Activated CD8-positive, alpha-beta memory T cell treated with anti-CD3 and anti-CD28 coated beads for 24 hours (primary cell): ENCODE measurements at places on chromosomes 3 and 15.
A peak's percentile ranks its signal among the peaks of the same experiment; 100 is the strongest.

DNA sequence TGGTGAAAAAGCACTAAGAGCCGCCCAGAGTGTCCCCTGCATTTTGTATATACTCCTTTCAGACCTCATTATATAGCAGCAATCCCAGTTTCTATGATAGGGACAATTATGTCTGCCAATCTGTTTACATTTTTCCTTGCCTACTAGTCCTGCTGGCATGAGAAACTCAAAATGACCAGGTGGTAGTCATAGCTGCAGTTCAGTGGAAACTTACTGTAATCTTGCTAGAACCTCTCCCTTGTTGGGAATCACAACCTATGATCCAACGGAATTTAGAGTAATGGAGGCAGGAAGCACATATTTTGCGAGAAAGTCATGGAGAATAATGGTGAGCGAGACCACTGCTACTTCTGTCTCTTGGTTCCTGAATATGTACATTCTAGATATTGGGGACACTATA is 28.6 kb upstream of the MINAR1 start:
- DNase-seq = no peak

DNA sequence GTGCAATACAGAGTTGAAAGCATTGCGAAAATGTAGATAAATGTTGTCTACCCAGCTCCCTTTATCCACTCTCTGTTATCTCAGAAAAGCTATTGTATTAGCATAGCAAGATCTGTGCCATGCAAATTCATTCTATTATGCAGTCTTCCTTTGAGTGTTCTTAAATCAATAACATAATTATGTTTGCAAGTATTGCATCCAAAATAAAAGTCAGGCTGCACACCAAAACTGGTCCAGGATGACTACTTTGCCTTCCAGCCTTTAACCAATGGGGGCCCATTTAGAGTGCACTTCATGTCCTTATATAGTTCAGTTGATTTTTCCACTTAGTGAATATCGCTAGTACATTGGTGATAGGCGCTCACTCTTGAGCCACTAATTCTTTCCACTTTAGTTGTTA is 107.4 kb upstream of the MLF1 start:
- no peak for DNase-seq

DNA sequence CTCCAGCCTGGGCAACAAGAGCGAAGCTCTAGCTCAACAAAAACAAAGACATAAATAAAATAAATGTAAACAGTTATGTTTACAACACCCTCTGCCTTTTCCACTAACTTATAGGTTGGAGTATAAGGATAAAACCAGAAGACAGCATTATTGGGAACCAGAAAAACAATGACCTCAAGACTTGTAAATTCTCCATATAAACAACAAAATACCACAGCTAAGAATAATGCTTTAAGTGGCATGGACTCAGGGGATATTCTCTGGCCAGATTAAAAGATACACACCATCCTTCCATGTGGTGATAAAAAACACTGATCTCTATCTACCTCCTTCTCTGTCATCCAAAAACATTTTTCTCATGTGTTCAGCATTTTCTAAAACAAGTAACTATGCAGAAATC is 500.6 kb downstream of the MAGI1 start:
- no peak for DNase-seq

- no peak for DNase-seq
Observed at GRCh38 chr3:29618395-29619282, 337.8 kb downstream of the RBMS3 start.

GRCh38 chr3:46012246-46012645 is 15.0 kb downstream of the XCR1 start:
- DNase-seq = no peak

GRCh38 chr3:143122089-143122430 is 2.5 kb downstream of the CHST2 start:
- DNase-seq = no peak

GRCh38 chr15:89177633-89178306 is 43.6 kb downstream of the RLBP1 start:
- DNase-seq = peak; percentile 79

GRCh38 chr15:100919481-100920405 is 586 bp downstream of the LRRK1 start:
- DNase-seq = peak; percentile 68

GRCh38 chr3:110016235-110016815 is 679.0 kb upstream of the DPPA4 start:
- DNase-seq = no peak

DNA sequence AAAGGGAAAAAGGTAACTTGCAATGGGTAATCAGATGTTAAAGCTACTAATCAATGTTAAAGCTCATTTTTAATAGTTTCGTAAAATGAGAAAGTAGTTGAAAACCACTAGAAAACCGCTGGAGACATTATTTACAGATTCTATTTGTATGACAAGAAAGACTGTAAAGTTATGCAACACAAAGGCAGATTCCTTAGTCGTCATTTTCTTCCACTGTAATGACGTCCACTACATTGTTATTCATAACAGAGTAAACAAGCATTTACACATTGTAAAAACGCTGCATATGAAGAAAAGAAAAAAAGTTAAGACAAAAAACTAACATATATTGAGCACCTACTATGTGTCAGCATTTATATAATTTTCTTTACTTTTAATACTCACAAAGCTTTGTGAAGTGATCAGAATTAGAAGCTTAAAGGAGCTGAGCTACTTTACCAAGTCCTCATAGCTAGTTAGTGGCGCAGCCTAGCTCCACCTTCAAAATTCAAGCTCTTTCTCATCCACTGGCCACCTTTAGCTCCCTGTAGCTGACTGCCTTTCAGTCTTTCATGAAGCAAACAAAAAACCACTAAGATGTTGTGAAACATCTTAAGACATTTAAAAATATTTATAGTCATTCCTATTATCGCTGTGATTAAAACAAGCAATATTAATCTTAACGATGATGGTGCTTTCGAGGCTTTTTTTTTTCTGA is 100.1 kb upstream of the CDIN1 start:
- DNase-seq = no peak

DNA sequence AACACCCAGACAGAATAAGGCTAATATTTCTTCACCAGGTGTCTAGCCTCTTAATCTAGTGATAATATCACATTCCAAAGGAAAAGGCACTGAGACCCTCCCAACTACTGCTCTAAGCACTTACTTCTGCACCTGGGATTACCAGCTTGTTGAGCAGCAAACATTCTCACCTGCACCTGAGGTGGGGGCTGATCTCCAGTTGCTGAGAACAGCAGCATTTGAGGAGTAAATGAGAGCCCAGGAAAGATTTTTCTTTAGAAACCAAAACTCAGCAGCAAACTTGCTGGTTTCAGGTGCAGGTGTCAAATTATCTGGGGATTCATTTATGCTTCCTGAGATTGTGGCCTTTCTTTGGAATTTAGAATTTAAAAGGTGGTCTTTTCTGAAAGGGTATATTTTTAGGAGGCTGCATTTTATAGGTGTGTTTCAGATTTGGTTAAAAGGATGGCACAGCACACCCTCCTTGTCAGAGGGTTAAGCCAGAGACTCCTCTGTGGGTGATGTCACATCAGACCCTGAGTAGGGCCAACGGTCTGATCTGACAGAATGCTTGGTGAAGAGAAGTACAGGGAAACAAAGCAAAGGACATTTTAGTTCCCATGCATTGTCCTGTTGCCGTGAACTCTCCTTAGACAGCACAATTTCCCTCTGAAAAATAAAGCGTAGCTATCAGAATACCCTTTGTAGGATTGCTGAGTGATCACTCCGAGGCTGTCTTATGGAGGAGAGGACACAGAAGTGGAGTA is 411.0 kb upstream of the ATP11B start:
- no peak for DNase-seq

- DNase-seq = no peak
Observed at GRCh38 chr15:44492040-44492439, 44.9 kb upstream of the EIF3J start.

DNA sequence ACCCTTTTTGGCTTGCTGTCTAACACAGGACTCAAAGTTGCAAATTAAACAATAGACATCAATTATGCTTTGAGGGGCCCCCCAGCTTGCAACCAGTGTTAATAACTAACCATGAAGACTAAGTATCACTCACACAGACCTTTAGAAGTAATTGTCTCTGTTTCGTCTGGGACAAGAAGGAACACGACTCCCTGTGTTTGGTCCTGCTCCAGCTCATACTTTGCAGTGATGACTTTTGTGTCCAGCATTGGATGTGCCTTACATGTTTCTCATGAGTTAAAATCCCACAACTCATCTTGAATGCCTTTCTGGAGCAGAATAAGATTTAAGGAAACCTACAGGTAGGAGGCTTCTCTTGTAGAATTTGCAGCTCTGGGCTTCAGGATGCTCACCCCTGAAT is 53.1 kb downstream of the GMNC start:
- DNase-seq = no peak

DNA sequence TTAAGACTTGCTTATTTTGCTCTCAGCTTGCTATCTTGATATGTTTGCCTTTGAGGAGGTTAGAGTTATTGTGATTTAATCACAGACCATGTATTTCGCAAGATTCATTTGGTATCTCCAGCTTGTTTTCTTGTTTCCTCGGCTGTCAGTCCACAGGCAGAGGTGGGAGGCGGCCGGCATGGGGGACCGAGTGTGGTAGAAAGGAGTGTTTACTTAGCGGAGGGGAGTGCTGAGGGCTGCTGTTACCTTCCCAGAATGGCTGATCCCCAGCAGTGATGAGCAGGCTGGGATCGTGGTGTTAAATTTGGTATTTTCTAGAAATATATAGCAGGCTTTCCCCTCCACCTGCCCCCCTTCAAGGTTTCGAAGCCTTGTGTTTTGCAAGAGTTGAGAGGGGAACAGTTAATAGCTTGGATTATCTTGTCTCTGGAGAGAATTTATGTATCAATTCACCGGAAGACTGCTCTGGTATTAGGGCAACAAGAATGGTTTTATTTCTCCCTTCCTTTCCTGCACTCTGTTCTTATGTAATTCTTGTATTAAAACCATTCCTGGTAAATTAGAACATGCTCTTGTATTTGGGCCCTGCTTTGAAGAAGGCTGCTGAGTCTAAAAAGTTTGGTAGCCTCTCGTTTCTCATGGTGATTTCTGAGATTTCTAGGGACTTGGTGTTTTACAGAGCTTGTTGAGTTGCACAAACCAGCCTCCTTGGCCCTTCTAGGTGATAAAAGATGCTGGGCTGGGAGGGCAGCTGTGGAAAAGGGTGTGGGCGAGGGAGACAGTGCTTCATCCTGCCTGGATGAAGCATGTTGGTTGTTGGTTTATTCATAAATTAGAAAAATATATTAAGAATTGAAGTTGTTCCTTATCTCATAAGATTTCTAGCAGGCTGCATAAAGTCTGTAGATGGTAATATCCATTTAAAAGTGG is 151.4 kb downstream of the IGF1R start:
- no peak for DNase-seq

GRCh38 chr3:66494959-66495667 is 5.7 kb downstream of the LRIG1 start:
- no peak for DNase-seq

- DNase-seq = no peak
Observed at GRCh38 chr3:195893044-195893395, 15.3 kb downstream of the TNK2 start.
